ENCODE measurements at places on chromosomes 13 and 19. TPM values are rescaled to one million over a fixed set of nuclear protein-coding genes. Genes with fewer than 3 reads are reported as not detected.

GRCh38 chr19:7928741-7929701 is 3.1 kb upstream of the CTXN1 start:
- DNase-seq = peak; percentile 89

GRCh38 chr13:32645854-32646253 is 59.6 kb downstream of the PDS5B start:
- DNase-seq = no peak

DNA sequence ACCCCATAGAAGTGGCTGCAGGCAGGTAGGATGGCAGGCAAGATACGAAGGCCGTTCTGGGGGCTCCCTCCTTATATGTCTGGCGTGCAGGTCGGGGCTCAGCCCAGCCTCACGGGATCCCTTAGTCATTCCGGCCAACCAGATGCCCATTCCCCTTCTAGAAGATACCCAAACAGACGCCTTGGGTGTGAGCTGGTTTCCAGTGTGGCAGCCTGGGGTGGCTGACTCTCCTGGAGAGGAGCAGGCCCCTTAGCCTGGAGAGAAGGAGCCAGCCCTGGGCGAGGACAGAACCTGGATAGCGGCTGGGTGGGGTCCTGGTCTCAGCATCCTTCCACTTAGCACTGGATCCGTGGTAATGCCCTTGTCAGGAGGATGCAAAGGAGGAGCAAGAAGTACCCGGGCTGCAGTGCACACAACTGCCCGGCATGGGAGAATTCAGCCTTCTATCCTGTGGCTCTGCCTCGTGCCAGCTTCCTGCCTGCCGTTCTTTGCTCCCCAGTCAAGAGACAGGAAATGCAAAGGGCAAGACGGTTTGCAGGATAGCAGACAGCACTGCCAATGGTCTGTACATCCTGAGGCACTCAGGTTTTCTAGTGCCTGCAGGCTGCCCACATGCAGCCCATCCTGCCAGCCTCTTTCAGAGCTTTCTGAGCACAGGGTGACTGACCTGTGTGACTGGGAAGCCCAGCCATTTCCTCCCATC is 56.7 kb upstream of the WASF3 start:
- no peak for DNase-seq

- no peak for DNase-seq
Observed at GRCh38 chr19:4374498-4375163, 25.7 kb downstream of the SH3GL1 start.

DNA sequence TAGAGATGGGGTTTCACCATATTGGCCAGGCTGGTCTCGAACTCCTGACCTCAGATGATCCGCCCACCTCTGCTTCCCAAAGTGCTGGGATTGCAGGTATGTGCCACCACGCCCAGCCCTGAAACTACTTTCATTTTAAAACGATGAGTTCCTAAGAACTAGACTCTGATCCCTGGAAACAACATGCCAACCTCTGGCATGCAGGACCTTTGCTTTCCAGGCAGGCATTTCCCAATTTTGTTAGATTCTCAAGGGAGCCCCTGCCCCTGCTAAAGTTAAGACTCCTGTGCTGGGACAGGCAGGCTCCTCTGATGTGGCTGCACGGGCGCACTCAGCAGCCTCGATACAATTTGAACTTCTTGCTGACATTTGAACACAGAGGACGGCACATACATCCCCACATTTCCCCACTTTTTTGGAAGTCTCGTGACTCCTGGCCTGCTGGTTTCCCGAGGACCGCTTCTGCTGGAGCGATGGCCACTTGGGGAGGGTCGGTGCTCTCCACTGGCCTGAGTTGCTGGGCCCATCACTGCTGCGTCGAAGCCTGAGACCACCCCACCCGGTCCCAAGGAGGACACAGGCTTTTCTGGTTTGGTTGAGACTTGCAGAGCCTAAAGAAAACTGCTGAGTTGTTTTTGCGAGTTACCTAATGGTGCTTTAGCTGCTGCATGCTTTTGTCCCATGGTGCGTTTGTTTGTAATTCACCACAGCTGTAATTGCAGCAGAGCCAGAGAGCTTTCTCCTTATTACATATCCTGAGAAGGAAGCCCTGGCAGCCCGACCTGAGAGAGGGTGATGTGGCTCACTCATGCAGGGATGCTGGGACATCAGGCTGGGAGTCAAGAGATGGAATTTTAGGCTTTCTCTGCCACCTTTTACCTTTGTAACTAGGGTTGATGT is 8.2 kb downstream of the ATP11A start:
- DNase-seq = no peak

DNA sequence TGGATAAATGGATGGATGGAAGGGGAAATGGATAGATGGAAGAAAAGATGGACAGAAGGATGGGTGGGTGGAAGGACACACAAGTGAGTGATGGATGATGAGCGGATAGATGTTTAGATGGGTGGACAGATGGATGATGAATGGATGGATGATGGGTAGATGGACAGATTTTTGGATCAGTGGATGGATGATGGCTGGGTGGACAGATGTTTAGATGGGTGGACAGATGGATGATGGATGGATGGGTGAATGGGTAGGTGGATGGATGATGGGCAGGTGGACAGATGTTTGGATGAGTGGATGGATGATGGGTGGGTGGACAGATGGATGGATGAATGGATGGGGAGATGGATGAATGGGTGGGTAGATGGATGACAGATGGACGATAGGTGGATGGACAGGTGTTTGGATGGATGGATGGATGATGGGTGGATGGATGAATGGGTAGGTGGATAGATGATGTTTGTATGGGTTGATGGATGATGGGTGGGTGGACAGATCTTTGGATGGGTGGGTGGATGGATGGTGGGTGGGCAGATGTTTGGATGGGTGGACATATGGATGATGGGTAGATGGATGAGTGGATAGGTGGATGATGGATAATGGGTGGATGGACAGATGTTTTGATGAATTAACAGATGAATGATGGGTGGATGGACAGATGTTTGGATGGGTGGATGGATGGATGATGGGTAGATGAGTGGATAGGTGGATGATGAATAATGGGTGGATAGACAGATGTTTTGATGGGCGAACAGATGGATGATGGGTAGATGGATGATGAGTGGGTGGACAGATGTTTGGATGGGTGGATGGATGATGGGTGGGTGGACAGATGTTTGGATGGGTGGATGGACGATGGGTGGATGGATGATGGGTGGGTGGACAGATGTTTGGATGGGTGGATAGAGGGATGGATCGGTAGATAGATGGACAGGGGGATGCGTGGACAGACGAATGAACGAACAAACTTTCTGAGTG is 39.5 kb downstream of the CERS4 start:
- DNase-seq = no peak

DNA sequence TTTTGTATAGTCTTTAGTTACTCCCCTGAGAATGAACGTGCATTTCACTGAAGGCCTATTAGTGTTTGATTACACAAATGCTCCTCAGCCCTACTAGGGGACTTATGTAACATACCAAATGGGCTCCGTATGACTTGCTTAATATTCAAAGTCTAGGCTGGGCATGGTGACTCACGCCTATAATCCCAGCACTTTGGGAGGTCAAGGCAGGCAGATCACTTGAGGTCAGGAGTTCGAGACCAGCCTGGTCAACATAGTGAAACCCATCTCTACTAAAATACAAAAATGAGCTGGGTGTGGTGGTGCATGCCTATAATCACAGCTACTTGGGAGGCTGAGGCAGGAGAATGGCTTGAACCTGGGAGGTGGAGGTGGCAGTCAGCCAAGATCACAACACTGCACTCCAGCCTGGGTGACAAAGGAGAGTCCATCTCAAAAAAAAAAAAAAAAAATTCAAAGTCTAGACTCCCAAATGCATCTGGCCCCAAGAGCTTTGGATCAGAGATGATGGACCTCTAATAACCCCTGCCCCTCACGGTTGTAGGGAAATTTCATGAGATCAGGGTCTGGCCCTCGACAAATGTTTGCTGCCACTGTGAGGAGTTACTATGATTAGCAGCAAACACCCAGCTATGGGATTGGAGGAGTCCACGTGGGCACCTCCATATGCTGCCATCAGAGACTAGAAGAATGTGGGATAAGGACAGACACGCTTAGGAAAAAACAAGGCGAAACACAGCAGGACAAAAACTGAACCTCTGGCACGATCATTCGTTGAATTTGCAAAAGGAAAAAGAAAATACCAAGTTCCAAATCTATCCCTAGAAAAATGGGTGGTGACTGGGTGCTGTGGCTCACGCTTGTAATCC is 4.6 kb downstream of the FBXO17 start:
- DNase-seq = no peak

DNA sequence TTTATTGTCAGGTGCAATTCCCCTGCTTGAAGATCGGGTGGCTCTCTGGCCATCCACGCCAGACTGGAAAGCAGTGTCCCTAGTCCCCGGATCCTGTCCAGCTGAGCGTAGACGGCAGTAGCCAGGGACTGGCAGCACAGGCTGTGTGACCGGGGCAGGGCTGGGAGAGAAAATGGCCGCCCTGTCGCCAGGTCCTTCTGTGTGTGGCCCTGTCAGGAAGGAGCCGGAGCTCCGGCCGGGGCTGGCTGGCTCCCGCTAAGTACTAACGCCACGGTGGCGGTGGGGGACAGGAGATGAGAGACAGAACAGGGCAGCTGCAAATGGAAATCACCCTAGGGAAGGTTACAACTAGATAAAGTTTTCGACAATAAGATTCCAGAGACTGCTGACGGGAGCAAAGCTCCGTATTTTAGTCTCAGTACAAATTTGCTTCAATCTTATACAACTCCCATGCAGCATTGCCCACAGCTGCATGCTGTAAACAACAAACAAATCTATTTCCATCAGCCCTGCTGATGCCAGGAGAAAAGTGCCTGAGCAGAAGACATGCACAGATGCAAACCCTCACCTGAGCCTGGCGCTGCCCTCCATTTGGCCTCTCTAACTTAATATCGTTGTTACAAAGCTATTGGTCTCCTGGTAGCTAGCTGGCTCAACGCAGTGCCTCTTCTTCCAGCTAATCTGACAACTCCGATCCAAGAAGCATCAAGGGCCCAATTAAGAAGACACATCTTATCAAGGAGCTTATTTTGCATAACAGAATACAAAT is 253.0 kb downstream of the TSHZ3 start:
- no peak for DNase-seq

DNA sequence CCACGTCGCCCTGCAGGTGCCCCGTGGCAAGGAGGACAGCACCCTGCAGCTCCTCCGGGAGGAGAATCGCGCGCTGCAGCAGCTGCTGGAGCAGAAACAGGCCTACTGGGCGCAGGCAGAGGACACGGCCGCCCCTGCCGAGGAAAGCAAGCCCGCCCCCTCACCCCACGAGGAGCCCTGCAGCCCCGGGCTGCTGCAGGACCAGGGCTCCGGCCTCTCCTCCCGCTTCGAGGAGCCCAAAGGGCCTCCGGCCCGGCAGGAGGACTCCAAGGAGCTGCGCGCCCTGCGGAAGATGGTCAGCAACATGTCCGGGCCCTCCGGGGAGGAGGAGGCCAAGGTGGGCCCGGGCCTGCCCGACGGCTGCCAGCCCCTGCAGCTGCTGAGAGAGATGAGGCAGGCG is 11.6 kb downstream of the CBY2 start:
- no peak for DNase-seq

- no peak for DNase-seq
Observed at GRCh38 chr19:5545984-5546383, 21.8 kb downstream of the TINCR start.

DNA sequence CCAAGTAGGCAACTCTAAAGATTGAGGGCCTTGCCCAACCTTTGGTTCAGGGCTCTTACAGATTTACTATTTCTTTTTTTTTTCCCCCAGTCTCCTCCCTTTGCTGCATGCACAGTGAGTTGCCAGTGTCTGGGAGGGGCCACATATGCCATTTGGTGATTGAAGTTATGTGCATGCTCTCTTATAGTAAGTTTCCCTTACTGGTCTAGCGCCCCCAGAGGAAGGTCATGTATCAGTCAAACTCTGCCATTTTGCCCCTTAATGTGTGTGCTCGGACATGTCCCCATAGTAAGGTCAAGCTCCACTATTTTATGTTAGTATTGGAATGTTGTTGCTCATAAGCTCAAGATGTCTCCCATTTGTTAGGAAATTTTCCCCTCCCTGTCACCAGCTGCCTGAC is 1138.0 kb upstream of the SLC10A2 start:
- no peak for DNase-seq

GRCh38 chr13:53112522-53112921 is 83.9 kb downstream of the OLFM4 start:
- no peak for DNase-seq

DNA sequence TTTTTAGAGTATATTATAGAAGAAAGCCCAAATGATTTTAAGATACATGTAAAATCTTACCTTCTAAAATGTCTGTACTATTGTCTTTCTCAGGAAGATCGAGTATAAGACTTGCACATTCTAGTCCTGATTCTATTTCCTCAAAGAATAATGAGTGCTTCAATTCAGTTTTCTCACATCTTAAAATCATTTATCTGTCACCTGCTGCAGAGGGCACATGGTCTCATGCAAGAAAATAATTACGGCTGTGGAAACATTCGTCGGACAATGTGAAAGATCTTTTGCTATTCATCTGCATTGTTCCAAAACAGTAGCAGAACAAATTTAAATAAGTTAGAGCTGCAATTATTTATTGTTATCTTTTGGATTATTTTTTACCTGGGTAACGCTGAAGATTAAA is 1403.5 kb downstream of the PCDH9 start:
- DNase-seq = no peak

DNA sequence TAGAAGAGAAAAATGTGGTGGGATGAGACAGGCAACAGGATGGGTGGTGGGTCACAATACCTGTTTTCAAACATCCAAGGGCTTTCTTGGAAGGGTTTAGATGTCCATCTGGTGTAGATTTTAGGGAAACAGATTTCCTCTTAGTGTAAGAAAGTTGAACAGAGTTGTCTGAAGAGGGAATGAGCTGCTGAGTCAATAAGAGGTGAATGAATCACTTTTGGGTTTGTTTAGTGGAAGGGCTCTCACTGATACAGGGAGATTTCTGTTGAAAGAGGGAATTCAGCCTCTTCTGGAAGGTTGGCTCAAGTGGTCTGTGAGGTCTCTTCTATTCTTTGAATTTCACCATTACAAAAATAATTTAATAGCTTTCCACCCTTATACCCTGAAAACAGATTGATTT is 54.6 kb downstream of the LACC1 start:
- no peak for DNase-seq

- no peak for DNase-seq
Observed at GRCh38 chr19:3193256-3194105, 7.8 kb downstream of the NCLN start.

- no peak for DNase-seq
Observed at GRCh38 chr19:33443638-33444561, 70.4 kb downstream of the CEBPG start.

DNA sequence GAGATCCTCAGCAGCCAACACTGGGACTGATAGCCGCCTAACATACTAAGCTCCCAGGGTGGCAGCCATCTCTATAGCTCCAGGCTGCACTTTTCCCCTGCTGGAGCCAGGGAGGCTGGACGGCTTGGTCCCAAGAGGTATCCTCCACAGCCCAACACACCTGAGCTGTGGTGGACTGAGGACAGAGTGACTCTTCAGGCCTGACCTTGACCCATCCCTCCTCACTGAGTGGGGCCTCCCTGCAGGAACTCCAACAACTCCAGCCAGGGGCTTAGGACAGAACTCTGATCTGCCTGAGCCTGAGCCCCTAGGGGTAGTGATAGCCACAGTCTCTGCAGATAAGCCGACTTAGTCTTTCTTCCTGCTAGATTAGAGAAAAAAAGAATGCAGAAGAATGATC is 958.1 kb upstream of the PRR20A start:
- DNase-seq = no peak

Gene ZSCAN4
- not detected for total RNA-seq

Gene CRX
- total RNA-seq = not detected

Gene ATP8A2
- 0.58 TPM for total RNA-seq
